ENCODE measurements at places on chromosomes 4 and X.
A peak's percentile ranks its signal among the peaks of the same experiment; 100 is the strongest.

DNA sequence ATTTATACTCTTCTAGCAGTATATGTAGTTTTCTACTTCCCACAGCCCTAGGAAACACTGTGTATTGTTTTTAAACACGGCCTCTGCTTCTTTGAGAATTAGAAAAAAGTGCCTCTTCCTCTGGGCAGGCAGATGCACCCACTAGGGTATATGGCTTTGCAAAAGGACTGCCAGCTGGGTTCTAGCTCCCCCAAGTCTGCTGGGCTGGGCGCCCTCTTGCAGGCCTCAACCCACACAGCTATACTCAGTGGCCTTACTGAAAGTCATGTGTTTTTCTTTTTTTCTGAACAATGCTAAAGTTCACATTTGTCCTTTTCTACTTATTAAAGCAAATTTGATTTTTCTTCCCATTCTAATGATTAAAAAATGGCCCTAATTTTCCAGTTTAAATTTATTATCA is 35.5 kb upstream of the BMPR1B start:
- DNase-seq: no peak

DNA sequence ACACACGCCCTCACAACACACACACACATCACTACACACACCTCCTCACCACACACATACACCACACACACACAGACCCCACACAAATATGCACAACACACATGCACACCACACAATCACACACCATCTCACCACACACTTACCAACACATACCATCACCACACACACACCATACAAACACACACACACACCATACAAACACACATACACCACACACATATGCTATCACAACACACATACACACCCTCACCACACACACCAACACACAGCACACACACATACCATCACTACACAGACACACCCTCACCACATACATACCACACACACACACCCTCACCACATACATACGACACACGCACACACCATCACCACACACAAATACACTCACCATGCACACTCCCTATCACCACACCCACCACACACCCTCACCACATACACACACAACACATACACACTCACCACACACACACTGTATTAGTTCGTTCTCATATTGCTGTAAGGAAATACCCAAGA is 107.0 kb downstream of the DCTD start:
- no peak for DNase-seq

GRCh38 chr4:100348473-100348872 is 158.2 kb upstream of the DDIT4L start:
- DNase-seq: no peak

- DNase-seq: no peak
Measured at GRCh38 chr4:81914623-81915022, 442.9 kb upstream of the RASGEF1B start.

DNA sequence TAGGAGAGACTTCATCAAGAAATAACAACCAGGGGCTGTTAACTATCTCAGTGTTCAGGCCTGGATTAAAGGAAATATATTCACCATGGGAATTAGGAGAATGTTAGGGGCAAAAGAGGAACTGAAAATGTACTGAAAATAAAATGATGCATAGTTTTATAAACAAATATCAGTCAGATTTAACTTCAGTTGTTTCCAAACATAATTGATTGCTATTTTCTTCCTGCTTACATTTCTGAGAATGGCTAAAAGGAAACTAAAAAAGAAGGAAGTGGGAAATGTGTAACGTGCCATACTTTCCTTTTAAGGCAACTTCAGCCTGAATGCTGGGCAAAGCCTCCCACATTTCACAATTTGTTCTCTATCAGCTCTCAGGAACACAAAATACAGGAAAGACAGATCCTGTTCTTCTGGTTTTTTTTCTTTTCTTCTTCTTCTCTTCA is 178.1 kb downstream of the MAML3 start:
- DNase-seq: no peak

DNA sequence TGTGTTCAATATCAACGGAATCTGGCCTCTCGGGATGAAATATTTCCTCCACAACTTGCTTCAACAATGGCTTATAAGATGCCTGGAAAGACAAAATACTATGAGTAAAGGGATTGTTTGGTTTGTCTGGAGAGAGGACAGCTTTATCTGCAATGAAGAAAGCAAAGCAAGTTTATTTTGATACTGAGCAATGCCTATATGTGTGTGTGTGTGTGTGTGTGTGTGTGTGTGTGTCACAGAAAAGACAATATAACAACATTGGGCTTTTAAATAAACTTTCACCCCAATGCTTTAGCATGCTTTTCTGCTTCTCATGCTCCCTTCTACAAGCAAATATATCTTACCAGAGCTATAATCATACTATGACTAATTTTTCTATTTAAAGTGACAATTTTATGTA is 45.4 kb downstream of the RASL11B start:
- no peak for DNase-seq

DNA sequence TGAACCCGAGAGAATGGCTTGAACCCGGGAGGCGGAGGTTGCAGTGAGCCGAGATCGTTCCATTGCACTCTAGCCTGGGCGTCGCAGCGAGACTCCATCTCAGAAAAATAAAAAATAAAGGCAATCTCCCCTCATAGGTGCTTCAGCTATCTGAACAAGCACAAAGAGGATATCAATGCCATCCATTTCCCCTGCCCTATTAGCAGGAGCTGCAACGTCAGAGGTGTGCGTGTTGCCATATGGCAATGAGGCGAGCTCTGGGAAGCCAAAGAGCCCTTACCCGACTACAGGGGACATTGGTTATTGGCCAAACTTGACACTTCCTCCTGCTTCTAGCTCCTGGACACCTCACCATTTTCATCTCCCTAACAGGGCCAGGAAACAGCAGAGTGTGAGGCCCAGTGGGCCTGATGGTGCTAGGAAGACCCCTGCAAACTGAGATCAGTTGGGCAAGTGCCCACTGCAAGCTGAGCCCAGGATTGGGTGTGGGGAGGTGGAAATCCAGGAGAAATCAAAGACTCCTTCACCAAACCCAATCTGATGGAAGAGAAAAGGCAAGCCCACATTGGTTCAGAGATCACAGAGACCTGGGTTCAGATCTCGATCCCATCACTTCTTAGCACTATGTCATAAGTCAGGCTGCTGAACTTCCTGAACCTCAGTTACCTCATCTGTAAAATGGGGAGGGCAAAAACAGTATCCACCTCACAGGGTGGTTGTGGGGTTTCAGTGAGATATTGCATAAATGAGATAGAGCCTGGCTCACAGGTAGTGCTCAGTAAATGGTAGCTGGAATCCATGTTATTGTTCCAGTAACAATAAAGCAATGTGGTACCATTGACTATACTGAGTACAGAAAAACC is 21.2 kb downstream of the SLC25A5 start:
- DNase-seq: no peak

- no peak for DNase-seq
Measured at GRCh38 chr4:1113311-1114009, at the start of gene RNF212. Gene RNF212 (minus strand): TSS chr4:1113564. CDS start chr4:1113464, 100 bp downstream.

GRCh38 chrX:96436105-96436504 is 248.5 kb upstream of the DIAPH2 start:
- no peak for DNase-seq

DNA sequence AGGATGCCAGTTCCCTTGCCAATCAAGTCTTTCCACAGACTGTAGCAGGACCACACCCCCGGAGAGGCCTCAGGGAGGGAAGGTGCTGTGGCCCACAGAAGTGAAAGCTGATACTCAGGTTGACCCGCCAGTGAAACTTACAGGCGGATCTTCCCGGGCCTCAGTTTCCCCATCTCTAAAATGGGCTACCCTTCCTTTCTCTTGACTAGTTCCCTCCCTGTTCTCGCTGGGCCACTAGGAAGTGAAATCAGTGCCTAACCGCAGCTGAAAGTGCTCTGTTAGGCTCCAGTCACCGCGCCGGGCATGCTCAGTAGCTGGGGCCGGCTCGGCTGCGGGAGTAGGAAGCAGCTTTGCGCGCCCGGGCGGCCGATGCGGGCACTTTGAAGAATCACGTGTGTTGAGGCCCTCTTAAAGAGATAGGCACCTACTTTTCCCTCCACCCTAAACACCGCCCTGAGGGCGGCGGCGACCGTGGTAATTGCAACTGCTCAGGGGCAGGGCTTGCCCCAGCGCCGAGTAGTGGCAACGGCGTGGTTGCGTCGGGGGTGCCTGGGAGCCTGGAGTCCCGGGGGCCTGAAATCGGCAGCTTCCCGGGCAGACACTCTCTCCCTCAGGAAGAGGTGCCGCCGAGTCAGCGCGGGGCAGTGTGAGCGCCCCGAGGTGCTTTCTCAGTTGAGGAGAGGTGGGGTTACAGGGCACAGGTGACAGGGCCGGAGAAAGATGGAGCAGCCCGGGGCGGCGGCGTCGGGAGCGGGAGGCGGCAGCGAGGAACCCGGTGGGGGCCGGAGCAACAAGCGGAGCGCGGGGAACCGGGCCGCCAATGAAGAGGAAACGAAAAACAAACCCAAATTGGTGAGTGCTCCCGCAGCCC is at the start of gene DIAPH2:
DIAPH2 (plus strand) TSS at position 504 of the 871 bp plus-strand sequence.
- peak; percentile 79 for DNase-seq

DNA sequence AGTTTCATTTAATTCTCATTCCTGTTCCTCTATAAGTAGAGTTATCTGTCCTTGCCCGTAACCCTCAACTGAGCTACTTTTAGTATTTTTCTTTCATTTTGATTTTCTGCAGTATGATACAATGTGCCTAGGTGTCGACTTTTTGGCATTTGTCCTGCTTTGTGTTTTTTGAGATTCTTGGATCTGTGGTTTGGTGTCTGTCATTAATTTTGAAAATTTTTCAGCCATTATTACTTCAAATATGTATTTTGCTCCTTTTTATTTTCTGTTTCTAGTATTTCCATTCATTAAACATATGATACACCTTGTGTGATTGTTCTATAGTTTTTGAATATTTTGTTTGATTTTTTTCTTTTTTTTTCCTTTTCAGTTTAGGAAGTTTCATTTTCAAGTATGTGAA is 598.9 kb downstream of the SPOCK3 start:
- DNase-seq: no peak

DNA sequence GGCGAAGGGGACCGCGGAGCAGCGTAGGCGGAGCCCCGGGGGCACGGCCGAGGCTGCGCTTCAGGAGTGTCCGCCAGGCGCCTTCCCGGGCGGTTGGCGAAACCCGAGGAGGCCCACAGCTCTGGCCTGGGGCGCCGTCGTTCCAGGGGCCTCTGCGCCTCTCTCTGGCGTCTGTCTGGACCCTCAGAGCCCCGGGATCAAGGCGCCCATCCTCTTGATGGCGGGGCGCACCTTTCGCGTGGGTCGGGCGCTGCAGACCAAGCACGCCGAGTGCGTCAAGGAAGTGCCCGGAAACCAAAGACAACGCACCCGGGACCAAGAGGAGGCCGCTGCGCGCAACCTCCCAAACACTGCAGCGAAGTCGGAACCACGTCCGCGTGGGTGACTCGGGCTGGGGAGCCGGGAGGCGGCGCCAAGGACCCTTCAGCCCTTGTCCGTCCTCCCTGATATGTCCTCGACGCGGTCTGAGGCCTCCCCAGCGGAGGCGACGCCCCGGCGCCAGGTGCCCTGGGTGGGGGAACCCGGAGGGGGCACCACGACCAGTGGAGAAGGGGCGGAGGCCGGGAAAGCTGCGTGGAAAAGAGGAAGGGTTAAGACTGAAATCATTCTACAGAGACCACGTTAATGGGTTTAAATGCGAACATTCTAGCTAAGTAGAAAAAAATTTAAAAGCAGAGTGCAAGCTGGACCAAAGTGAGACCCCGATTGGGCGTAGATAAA is 9.9 kb downstream of the HMX1 start:
- no peak for DNase-seq

DNA sequence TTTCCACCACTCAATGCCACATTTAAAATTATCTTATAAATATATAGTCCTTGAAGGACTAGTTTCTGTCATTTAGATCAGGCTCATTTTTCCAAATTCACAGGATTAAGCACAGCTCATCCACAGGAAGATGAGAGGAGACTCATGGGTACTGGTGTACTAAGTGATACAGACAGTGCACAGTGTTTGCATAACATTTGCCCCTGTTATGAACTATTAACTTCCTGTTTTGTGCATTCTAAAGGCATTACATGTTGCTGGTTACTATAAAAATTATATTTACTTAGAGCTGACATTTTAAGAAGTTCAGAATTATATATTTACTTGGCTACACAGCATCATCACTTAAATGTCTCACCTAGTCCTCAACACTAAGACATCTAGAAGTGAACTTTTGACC is 772.0 kb downstream of the TECRL start:
- no peak for DNase-seq

DNA sequence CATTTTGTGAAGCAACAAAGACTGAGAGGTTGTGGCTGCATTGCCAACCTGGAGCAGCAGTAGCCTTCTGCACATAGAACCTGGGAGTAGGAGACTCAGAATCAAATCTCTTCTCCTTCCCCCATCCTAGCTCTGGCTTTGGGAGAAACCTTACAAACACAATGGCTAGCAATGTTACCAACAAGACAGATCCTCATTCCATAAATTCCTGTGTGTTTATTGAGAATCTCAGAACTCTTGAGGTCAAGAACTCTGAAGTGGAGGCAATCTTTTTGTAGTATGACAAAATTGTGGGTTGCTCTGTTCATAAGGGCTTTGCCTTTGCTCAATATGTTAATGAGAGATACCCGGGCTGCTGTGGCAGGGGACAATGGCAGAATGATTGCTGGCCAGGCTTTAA is 406.7 kb upstream of the SPANXN1 start:
- no peak for DNase-seq

GRCh38 chr4:110041735-110042134 is 129.1 kb downstream of the EGF start:
- no peak for DNase-seq

GRCh38 chrX:99353412-99353811 is 1056.7 kb downstream of the PCDH19 start:
- DNase-seq: no peak

GRCh38 chrX:29359276-29359675 is 772.0 kb downstream of the IL1RAPL1 start:
- no peak for DNase-seq

DNA sequence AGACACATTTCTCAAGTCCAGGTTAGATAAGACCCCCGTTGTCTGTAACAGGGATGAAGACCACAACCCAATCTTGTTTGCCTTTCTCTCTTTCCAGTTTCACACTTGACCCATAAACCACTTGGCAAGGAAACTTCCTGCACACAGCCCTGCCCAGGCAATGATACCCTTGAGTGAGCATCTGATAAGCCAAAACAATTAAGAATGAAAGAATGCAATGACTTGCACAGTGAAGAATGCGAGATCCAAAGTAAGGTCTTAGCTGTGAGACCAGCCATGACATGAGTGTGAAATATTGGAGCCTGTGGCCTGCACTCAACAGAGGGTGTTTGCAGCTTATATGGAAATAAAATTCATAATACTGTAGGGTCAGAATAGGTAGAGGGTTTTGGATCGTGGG is 37.9 kb upstream of the MXRA5 start:
- DNase-seq: no peak

DNA sequence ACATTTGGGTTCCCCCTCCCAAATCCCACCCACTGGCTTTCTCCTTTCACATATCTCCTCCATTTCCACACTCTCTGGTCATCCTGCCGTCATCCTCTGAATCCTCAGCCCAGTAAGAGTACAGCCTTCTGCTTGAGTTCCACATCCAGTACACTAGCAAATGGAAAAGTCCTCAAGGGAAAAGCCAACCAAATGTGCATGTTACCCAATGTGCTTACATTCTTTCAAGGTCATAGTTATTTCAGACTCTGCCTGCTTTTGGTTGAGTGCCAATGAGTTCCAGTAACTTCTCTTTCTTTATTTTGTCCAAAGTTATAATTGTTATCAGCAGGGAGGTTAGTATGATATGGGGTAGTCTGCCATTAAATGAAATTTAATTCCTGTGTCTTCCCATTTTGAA is 78.1 kb downstream of the SRPX start:
- no peak for DNase-seq

GRCh38 chr4:98232202-98232601 is 29.0 kb upstream of the RAP1GDS1 start:
- DNase-seq: no peak
